ENCODE measurements at places on chromosomes 5 and 9.

DNA sequence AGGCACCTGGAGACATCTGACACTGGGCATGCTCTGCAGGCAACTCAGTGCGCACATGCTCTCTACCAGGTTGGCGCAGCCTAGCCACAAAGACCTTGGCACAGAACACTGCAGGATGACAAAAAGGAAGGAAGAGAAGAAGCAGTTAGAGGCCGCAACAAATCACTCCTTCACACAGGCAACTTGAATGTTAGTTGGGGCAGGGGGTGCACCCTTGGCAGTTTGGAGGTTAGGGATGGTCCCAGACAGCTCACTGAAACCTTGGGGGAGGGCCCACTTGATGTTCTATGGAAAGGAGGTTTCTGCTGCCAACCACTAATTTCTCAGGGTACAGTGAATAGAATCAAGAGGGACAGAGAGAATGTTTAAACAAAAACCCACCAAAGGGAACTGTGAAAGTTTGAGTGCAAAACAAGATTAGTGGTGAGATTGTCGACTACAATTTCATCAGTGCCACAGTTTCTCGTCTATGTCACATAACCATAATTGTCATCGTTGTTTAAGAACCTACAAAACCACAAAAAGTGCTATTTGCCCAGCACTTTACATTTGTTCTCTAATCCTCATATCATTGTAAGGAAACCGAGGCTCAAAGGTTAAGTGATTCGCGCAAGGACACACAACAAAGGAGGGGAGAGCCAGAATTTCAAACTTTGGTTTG, 48.7 kb downstream of the FBXW11 start:
- no peak for DNase-seq

GRCh38 chr5:137348759-137349158, 150.4 kb downstream of the SPOCK1 start:
- DNase-seq = no peak

DNA sequence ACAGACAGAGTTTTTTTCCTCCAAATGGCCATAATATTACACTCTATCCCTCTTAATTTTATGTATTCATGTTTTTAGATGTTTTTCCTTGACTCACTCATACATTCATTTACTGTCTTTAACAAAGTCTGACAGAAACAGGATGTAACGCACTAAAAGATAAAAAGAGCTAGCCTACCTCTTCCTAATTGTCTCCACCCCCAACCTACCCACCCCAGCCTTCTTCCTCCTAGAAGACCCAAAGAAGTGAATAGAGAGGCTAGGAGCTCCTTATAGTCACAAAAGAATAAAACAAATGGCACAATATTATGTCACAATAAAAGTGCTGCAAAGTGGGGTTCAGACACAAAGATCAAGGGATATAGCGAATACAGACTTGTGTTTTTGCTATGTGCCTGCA, 719 bp downstream of the NOL8 start:
- DNase-seq = no peak

- no peak for DNase-seq
These were observed 24.1 kb upstream of the FLT4 start for GRCh38 chr5:180673371-180674089.

- DNase-seq = no peak
These were observed 64.9 kb downstream of the RALGPS1 start for GRCh38 chr9:126979461-126979860.

GRCh38 chr5:172573986-172574870, 66.8 kb upstream of the NEURL1B start:
- no peak for DNase-seq

- DNase-seq = no peak
These were observed 186.8 kb downstream of the ACTL7B start for GRCh38 chr9:108668938-108669335.

DNA sequence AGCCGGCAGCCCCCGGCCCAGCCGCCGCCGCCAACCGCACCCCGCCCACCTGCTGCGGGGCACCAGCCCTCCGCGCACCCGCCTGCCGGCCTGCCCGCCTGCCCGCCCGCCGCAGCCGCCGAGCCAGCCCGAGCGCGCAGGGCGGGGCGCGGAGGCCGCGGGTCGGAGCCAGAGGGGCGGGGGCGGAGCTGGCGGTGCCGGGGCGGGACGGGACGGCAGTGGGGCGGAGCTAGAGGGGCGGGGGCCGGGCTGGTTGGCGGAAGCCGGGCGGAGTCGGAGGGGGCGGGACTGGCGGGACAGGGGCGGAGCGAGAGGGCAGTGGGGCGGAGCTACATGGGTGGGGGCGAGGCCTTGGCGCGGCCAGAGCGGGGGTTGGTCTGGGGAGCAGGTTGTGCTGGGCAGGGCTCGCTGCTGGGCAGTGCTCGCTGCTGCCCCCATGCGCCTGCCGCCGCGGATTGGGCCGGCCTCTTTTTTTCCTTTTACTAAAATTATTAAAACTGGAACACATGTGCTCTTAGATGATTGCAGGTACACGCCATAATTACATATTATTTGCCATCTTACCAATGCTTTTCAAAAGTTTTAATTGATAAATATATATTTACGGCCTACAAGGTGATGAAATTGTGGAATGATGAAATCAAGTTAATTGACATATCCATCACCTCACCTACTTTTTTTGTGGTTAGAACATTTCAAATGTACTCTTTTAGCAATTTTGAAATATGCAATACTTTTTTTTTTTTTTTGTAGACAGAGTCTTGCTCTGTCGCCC, at the start of gene SH3GLB2:
Gene SH3GLB2 (minus strand): TSS at position 140 of the 775 bp plus-strand sequence. CDS start 177 bp downstream, outside the sequence.
- peak; percentile 95 for DNase-seq

DNA sequence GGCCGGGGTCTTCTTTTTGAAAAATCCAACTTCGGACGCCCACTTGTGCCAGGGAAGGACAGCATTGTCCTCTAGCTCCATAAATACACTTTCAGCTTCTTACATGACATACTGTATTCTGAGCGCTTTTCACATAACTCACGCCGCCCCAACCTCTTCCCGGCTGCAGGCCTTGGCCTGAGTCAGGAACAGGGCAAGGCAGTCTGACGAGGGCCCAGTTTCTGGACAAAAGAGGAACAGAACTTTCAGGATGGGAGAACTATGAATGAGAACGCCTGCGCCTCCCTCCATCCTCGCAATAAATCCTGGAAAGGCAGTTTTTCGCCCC, 650 bp downstream of the DCTN4 start:
- DNase-seq = no peak

DNA sequence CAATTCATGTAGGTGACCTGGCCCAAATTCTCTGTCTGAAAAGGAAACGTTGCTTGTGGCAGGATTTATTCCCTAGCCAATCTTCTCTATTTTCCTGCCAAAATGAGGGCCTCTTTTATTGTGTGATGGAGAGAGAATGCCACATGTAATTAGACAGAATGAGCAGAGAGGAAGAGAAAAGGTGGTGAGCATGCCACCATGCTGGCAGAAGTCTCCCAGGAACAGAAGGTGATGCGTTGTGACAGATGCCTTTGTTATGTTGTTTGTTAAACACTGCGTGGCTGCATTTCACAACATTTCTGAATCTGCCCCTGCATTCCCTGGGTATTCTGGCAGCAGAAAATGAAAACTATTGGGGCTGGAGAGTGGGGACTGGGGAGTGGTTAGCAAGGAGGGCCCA, 577.6 kb downstream of the TLR4 start:
- DNase-seq = no peak

DNA sequence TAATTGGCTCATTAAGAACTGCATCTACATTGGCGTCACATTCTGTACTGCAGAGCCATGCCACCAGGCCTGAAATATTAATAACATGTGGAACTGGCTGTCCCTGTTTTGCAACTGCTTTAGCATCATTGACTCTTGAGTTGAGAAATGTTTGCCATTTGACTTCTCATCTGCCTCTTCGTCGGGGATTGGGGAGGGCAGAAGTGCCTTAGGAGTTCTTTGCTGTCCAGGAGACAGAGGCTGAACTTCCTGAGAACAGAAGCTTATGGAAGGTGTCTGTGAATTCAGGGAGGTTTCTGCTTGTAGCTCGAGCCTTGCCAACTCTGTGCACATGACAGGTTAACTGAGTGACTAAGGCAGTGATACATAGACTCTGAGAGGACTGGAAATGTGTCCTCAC, 265.0 kb downstream of the KIF4B start:
- DNase-seq = no peak

DNA sequence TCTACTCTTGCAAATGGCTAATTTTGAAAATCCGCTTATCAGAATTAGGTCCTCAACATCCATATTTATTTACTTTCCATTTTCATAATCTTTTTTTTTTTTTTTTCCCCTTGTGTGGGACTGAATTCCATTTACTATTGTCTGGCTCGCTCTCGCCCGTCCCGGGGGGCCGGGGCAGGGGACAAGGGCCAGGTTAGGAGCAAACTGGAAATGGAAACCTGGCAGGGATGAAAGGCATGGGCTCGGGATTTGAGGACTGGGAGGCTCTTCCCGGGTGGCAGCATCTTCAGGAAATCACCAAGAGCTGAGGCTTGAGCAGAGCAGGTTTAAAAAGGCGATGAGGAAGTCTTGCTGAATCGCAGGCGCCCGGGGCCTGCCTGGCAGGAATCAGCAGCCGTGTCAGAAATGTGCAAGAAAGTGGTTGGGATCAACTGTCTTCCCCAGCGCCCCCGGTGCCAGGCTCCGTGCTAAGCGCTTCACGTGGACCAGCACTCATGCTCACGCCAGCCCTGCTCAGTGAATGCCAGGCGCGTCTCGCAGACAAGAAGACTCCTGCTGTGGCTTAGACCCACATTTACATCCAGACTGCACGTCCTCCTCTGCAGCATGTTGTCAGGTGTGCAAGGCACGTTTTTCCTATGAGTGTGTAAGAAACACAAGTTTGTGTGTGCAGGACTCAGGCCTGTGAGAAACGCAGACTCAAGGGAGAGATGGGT, 66.3 kb upstream of the UNC5A start:
- DNase-seq = no peak

- DNase-seq = no peak
These were observed 1.9 kb upstream of the RUSC2 start for GRCh38 chr9:35488021-35488420.

DNA sequence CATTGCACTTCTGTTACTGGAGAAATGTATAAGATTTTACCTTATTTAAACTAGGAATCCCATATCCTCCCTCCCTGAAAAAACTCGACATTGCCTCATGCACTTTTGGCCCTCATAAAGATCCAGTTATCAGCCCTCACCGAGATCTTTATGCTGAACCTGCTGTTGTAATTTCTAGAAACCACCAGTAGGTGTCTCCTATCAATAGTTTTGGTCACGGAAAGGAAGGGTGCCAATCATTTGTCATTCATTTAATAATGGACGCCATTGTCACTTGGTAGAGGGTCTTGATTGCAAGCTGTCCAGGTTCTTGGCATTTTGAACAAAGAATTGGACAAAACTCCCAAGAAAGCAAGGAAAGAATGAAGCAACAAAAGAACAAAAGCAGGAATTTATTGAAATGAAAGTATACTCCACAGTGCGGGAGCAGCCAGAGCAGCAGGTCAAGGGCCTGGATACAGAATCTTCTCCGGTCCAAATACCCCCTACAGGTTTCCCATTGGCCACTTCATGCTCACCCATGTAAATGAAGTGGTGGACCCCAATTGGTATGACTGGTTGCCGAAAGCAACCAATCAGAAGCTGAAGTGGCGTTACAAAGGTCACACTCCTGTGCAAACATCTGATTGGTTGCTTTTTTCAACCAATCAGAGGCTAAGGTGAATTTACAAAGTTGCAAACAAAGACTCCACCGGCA, 524.3 kb downstream of the PSAT1 start:
- DNase-seq = peak; percentile 14

DNA sequence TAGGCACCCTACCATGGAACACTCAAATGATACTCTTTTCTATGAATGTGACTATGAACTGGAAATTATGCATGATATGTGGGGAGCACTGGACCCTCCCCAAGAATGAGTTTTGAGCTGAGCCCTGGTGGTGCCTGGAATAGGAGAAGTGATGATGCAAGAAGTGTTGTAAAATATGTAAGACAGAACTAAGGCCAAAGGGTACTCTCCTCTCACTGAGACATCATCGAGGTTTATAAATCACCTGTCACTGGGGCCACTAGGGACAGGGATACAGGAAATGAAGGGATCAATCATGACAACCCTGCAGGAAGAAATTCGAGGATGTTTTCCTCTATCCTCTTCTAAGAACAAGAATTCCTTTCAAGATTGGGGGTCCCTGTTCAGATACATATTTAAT, 45.4 kb downstream of the PCSK1 start:
- DNase-seq = peak; percentile 41

GRCh38 chr5:140324617-140325241, 21.7 kb downstream of the HBEGF start:
- no peak for DNase-seq

DNA sequence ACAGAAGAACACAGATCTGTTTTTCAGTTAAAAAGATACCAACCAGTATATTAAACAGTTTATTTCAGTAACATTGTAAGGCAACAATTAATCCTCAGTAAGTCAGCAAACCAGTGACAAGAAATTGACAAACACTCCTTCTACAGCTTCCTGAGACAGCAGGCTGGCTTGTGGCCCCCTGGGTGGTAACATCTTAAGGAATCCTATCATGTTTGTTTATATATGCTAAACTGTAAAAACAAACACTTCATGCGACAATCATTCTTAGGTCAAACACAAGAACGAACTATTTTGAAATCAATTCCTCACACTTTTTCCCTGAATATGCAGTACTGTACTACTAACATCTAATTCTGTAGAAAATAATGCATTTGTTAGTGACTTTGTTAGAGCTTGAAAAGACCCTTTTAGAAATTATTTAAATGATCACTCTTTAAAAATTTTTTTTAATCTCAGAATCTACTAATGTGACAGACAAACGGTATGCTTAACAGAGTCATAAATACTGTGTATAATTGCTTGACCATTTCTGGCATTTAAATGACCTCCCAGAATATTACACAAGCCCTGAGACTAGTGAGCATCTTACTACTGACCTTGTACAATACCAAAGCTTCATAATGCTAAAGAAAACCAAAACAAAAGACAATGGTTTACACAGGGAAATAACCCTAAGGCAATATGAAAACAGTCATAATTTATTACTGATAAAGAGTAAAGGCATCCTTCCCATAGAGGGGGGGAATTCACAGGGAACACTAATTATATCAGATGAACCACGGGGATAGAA, 48.2 kb downstream of the ERMP1 start:
- DNase-seq = no peak

DNA sequence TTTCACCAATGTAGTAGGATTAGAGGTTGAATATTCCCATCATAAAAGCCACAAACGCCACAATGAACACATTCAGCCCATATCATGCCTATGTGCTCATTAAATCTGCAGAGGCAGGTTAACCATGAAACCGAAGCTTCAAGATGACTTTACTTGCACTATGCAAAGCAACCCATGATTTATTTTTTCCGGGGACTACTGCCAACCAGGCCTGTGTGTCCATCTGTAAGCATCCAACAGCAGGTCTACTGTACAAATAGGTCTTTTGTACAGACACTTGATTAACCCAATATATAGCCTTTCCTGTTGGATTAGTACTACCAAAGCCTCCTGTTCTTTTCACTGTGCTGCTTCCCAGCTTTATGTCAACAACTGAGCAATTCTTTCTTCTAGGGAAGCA, 104.9 kb upstream of the CDH10 start:
- DNase-seq = no peak

Data from fibroblast of the conjunctiva (primary cell).